Ecto neural progenitor cell (in vitro differentiated cells): ENCODE measurements at places on chromosomes 5 and 9.

GRCh38 chr9:108374626-108375025 is 481.2 kb downstream of the ACTL7B start:
- DNase-seq, result no peak

GRCh38 chr9:121620777-121621449 is 30.5 kb upstream of the DAB2IP start:
- no peak for DNase-seq

GRCh38 chr5:130976493-130976892 is 188.6 kb downstream of the HINT1 start:
- DNase-seq, result no peak

DNA sequence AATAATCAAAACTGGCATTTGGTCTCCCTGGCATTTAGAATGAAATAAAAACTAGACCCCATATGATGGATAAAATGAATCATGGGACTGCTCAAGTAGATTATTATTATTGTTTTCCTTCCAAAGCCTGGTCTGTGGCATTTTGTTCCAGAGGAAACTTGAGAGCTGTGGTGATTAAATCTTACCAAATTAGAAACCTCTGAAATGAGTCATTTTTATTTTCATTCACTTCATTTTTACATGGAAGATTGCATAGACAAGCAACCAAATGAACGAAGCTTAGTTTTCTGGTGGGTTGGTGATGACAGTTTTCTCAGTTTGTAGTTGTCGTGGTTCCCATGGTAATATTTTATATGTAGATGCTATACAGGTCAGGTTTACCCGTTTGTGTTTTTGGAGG is 23.4 kb downstream of the PAM start:
- no peak for DNase-seq

DNA sequence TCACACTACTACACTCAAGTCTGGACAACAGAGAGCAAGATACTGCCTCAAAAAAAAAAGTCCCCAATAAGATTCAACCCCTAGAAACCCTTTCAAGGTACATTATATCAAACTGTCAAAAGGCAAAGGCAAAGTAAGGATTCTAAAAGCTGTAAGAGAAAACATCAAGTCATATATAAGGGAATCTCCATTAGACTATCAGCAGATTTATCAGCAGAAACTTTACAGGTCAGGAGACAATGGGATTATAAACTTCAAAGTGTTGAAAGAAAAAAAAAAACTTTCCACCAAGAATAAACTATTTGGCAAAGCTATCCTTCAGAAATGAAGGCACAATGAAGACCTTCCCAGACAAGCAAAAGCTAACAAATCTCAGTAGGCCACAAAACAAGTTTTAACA is 63.5 kb upstream of the DMRT1 start:
- no peak for DNase-seq

DNA sequence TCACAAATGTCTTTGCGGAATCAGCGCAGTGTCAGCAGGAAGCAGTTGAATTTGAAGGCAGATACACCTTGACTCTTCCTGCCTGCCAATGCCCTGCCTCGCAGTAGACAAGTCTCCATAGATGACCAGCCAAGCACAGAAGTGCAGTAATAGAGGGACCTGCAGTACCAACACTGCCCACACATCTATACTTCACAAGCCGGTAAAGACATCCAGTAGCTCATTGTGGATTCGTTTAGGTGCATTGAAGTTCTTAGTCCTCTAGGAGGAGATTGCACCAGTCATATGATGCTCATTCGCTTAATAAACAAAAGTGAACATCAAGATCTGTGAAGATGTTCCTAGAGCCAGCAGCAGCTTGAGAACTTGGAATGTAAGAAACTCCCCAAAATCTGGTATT is 7.1 kb upstream of the IFNA2 start:
- no peak for DNase-seq

- DNase-seq, result peak; percentile 32
Measured at GRCh38 chr9:138074516-138074915, 196.9 kb downstream of the CACNA1B start.

DNA sequence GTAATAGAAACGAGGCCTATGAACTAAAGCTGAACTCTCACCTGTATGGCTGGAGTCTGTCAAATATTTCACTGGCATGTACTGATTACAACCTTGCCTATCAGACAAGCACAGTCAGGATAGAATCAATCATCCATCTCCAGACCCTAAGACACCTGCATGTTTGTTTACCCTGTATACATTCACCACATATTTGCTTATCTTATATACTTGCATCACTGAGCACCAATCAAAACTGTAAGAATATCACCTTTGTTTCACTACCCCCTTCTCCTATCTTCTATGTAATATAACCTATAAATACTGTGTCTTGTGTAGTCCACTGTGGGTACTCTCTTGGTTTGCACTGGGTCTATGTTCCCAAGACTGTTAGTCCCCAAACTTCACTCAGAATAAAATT is 1085.7 kb downstream of the TAF11L14 start:
- DNase-seq, result no peak

- DNase-seq, result no peak
Measured at GRCh38 chr5:9557696-9558095, 11.8 kb upstream of the SEMA5A start.

- no peak for DNase-seq
Measured at GRCh38 chr9:5714501-5715401, 85.8 kb downstream of the RIC1 start.

DNA sequence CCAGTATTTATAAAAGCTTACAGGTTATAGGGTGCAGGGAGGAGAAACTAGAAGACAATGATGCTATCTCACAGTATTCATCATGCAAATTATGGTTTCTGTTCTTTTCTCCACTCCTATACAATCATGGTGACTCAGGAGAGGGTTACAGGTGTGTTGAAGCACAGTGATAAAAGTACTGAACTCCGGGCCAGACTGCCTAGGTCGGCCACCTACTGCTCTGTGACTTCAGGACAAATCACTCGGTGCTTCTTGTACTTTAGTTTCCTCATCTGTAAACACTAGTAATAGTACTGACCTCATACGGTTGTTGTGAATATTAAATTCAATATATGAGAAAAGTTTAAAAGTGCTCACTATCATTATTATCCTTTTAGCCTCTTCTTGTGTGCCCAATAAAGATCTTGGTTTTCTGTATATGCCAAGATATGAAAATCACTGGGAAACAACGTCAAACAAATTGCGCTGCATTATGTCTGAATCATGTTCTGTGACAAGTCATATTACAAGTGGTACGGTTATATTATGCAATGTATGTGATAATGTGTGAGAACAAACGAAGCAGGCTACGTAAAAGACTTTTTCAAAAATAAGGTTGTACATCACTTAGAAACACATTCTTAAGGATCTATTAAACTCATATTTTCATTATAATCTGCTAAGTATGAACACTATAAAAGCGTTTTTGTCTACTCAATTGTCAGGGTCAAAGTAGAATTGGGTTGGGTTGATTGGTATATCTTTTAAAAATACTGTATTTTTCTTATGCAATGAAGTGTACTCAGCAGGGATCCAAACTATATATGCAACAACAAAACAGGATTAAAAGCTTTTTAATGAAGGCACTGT is 153.3 kb downstream of the EFNA5 start:
- DNase-seq, result no peak

DNA sequence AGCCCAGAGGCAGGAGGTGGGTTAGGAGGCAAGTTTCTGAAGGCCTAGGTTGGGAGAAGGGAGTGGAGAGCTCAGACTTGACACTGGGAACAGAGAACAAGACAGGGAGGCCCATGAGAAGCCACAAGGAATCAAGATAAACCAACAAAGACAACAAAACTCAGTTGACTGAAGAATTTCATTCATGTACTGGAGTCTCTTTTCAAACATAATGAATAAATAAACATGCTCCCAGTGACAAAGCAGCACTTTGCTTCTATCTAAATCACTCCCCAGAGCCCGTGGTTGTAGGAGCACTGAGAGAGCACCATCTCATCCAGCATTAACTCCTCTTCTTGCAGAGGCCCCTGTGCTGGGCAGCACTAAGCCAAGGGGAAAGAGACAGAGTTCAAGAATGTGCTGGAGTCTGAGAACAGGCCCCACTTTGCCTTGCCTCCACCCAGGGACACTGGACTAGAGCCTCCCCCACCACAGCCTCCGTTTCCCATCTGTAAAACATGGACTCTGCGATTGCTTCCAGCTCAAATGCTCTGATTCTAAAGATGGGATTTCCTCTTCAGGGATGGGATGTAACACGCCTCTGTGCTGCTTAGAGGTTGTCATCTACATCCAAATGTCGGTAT is 282.0 kb downstream of the SPOCK1 start:
- DNase-seq, result no peak

DNA sequence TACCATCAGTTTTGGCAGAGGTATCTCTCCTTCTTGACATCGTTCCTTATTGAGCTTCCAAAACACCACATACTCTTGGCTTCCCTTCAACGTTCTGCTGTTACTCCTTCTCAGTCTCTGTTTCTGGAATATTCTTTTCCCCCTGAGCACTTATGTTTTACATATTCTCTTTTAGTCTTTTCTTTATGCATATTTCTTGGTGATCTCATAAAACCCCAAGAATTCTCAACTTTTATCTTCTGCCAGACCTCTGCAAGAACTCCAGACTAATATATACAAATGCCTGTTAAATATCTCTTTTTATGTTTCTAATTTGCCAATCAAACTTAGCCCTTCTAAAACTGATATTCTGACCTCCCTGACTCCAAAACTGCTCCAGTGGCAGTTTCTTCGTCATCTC is 453.4 kb upstream of the CTNND2 start:
- no peak for DNase-seq

- DNase-seq, result peak; percentile 86
Measured at GRCh38 chr9:92716557-92716956, 46.6 kb upstream of the IPPK start.

DNA sequence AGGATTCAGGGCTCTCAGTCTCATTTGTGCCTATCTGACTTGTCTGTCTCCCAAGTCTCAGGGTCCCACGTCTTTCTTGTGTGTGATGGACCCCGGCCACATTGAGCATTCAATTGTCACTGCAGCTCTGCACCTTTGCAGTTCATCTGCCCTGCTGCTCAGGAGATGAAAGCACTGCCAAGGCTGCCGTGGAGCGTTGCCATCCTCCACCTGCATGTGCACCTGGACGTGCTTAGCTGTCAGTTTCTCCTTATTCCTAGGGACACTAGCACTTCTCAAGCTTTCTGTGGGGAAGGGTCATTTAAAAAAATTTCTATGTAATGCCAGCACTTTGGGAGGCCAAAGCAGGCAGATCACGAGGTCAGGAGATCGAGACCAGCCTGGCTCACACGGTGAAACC is 22.8 kb upstream of the GFPT2 start:
- DNase-seq, result no peak

DNA sequence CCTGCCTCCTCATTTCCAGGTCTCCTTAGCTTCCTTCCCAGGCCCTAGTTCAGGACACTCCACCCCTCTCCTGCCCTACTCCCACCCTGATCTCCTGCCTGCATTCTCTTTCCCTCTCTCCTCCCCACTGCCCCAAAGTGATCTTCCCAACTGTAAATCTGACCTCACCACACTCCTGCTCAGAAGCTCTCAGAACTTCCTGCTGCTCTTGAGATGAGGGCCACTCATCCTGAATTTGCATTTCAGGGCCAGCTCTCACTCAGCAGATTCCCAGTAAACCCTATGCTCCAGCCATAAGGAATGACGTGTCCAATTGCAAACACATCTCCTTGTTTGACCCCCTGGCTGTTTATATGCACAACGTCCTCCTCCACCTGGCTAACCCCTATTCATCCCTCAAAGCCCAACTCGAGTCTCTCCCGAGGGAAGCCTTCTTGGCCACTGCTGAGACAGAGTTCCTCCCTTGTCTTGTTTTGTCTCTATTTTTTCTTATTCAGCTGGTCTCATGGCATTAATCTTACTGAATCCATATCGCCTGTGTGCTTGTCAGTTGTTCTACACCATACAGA is 95.0 kb downstream of the NSG2 start:
- no peak for DNase-seq

DNA sequence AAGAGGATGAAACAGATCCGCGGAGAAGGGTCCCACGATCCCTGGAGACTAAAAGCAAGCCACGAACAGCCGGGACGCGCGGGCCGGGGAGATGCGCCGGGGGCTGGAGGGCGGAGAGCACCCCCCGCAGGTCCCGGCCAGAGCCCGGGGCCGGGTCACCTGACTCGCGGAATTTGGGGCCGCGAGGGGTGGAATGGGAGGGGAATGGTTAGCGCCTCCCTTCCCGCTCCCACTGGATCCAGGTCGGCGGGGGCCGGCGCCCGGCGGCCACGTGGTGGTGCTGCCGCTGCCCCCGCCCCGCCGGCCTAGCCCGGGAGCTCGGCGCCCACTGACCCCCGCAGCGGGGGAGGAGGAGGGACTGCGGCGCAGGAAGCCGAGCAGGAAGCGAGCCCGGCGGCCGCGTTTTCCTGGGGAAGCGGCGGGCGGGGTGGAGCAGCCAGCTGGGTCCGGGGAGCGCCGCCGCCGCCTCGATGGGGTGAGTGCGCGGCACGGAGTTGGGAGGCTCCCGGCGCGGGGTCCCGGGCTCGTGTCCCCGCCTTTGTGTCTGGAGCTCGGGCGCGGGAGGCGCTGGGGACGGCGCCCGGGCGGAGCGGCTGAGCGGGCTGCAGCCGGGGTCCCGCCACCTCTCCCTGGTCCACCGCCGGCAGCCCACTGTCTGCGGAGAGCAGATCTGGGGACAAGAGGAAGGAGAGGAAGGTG is at the start of gene RAI14:
TSS of gene RAI14 (plus strand) at position 328 of the 699 bp plus-strand sequence. CDS start 30,592 bp downstream, outside the sequence.
- DNase-seq, result peak; percentile 86

GRCh38 chr9:136656795-136657611 is 5.7 kb upstream of the EGFL7 start:
- DNase-seq, result no peak

- DNase-seq, result no peak
Measured at GRCh38 chr9:93813221-93814076, 141.7 kb downstream of the BARX1 start.

DNA sequence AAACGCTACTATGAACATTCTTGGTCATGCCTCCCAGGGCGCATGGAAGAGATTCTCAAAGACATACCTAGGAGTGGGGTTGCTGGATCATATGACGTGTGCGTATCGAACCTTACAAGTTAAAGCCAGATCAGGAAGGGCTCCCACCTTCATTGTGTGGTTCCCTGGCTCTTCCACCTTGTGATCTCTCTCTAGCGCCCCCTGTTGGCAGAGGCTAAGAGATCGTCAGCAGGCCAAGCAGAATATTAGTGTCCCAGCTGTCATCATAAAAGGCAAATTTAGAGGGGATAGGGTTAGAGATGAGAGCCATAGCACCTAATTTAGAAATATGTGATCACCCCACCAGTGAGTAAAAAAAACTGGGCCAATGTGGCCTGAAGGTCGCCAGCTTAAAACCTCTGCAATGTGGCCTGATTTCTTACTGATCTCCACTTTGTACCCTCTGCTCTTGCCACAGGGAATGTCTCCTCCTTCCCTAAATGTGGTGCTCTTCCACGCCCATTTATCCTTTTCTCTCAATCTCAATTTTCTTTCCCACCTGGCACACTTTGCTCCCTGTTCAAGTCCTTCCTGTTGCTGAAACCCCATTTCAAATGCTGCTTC is 91.7 kb upstream of the SHB start:
- DNase-seq, result peak; percentile 79

- peak; percentile 10 for DNase-seq
Measured at GRCh38 chr5:168740092-168740800, 161.1 kb upstream of the PANK3 start.

DNA sequence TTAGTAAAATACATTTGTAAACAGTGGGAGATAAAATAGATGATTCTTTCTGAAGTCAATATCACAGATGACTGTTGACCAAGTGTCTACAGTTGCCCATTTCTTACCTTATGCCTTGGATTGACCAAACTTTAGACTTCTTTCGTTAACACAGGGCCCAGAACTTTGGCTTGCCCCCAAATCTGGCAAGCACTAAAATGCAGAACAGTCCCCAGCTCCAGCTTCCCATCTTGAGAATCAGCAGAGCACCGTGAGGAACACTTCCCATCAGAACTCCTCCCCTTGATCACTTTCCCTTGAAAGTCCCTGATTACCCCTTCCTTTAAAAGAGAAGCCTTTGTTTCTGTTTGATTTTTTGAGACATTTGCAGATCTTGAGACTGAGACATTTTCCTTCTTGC is 1039.9 kb downstream of the TLE1 start:
- DNase-seq, result no peak
